Heart left ventricle (tissue), 16 donors: ENCODE measurements at places on chromosomes 13 and 19.

- H3K36me3 ChIP-seq = no peaks in the 10 kb centered on the region
- H3K27ac ChIP-seq = no peak overlapping the region
- peaks cover 97% of the 10 kb centered on the region for H3K27me3 ChIP-seq
- DNase-seq = no peak
- H3K4me3 ChIP-seq = no peak overlapping the region
These were observed 2.2 kb upstream of the ZIC5 start for GRCh38 chr13:99973808-99974185.

- H3K27ac ChIP-seq = no peak overlapping the region
- DNase-seq = no peak
- H3K36me3 ChIP-seq = no peaks in the 10 kb centered on the region
- no peaks in the 10 kb centered on the region for H3K4me1 ChIP-seq
- H3K4me3 ChIP-seq = no peak overlapping the region
These were observed 1.2 kb upstream of the KCNA7 start for GRCh38 chr19:49073514-49074378.

- no peaks in the 10 kb centered on the region for H3K27me3 ChIP-seq
- no peaks in the 10 kb centered on the region for H3K36me3 ChIP-seq
- H3K4me1 ChIP-seq = peaks cover 63% of the 10 kb centered on the region
- no peak overlapping the region for H3K4me3 ChIP-seq
- no peak for DNase-seq
These were observed 4.0 kb downstream of the BRD4 start for GRCh38 chr19:15328312-15328711.

DNA sequence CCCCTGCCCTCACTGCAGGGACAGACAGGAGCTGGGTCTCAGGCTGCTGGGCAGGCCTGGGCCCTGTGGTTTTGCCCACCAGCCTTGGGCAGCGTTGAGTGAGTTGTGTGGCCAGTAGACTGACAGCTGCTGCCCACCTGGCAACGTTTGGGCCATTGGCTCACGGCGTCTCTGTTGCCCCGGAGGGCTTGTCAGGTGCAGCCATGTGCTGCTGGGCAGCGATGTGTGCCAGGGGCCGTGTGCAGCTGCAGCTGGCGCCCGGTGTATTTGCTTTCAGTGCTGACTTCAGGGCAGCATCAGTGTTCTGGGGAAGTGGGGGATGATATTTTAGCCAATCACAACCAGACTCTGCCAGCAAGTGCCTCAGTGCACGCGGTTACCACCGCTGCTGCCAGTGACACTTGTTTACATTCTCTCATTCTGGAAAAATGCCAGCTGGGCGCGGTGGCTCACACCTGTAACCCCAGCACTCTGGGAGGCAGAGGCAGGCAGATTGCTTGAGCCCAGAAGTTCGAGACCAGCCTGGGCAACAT, 10.6 kb downstream of the FZR1 start:
- no peak overlapping the region for H3K4me3 ChIP-seq
- DNase-seq = no peak
- H3K27me3 ChIP-seq = no peaks in the 10 kb centered on the region

DNA sequence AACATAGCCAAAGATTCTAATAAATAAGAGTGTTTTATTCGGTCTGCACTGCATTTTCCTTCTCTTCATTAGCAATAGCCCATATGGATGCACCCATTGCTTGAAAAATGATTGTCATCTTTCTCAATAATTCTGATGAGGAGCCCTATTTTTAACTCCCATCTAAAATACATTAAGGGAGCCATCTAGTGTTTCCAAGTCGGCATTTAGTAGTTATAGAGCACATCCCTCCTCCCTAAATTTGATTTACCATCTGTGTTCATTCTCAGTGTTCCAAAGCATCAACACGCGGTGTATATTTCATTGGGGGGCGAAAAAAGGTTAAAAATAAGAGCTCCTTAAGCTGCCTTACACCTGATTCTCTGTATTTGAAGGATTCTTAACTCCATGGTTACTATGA, 119.2 kb upstream of the IPO5 start:
- H3K27ac ChIP-seq = no peak overlapping the region
- no peaks in the 10 kb centered on the region for H3K36me3 ChIP-seq
- H3K27me3 ChIP-seq = no peaks in the 10 kb centered on the region

- H3K27ac ChIP-seq = no peak overlapping the region
- H3K4me3 ChIP-seq = no peak overlapping the region
- H3K4me1 ChIP-seq = peaks cover 4% of the 10 kb centered on the region
- H3K36me3 ChIP-seq = peaks cover 24% of the 10 kb centered on the region
These were observed 3.3 kb upstream of the ICAM4 start for GRCh38 chr19:10283301-10284064.

DNA sequence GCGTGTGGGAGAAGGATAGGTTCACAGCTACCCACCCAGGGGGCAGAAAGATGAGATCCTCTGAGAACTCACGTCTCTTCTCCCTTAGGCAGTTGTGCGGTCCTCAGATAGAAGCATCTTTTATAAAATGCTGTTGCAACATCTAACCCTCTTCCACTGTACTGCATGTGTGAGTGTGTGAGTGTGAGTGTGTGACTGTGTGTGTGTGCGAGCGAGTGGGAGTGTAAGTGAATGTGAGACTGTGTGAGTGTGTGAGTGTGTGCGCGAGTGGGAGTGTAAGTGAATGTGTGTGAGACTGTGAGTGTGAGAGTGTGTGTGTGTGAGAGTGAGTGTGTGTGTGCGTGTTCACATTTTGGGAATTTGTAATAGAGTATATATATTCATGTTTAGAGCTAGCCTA, 55.6 kb upstream of the F7 start:
- peaks cover 7% of the 10 kb centered on the region for H3K36me3 ChIP-seq
- H3K4me3 ChIP-seq = no peak overlapping the region
- H3K27ac ChIP-seq = no peak overlapping the region

DNA sequence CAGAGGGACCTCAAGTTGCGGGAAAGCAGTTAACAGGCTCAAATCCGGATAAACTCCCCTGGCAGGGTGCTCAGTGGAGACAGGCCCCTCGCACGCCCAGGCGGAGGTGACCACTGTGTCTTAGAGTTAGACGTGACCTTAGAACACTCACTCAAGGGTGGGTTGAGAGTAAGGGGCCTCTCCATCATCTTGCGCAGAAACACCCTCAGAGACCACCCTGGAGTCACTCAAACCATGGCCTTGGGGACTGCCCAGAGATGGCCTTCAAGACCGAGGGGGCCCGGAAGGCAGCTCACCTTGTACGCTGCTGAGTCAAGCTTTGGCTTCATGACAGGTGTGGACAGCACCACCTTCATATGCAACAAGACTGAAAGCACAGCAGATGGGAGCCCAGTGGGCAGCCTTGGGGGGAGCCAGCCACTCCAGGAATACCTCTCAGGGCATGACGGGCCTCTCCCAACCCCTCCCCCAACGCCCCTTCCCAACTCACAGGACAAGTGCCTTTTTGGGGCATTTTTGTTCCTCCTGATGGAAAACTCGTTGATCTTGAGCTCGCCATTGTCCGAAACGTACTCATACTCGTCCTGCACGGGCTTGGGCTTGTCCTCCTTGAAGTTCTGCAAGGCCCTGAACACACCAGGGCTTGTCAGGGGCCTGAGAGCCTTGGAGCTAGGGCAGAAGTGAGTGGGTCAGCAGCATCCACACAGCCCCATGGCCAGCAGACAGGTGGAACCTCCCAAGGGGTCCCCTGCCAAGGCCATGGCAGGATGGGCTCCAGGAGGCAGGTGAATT, 229.2 kb downstream of the TUBA3C start:
- peak; percentile 41 for DNase-seq
- H3K4me1 ChIP-seq = no peaks in the 10 kb centered on the region
- no peaks in the 10 kb centered on the region for H3K36me3 ChIP-seq
- H3K27me3 ChIP-seq = no peaks in the 10 kb centered on the region
- H3K27ac ChIP-seq = no peak overlapping the region

DNA sequence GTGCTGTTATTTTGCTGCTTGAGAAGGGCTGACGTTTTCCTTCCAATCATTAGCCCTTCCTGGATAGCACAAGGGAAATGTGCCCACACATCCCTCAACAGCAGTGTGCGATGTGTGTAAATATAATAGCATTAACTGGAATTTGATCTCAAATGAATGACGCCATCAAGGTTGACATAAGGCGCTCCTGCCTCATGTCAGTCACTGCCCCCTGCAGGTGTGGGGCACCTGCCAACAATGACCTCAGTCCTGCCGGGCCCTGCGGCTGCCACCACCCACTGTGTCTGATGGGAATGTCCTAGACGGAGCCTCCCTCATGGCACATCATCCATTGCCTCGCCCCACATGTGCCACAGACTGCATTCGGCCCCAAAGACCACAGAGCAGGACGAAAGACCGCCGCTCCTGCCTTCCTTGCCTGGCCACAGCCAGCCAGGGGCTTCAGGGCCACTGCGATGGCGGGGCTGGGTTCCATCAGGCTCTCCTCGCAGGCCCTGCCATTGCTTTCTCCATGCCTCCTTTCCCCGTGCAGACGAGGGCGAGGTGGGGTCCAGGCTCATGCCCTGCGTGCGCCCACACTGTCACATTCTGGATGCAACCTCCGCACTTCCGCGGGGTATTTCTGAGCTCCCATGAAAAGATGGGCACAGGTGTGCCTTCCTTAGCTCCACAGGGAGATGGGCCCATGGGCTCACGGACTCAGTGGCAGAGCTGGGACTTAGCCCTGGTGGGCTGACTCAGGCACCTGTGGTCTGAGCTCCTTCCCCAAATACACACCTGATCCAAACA, 146.7 kb downstream of the SOX1 start:
- DNase-seq = no peak
- no peaks in the 10 kb centered on the region for H3K36me3 ChIP-seq
- no peaks in the 10 kb centered on the region for H3K4me1 ChIP-seq
- H3K4me3 ChIP-seq = no peak overlapping the region
- no peak overlapping the region for H3K27ac ChIP-seq

DNA sequence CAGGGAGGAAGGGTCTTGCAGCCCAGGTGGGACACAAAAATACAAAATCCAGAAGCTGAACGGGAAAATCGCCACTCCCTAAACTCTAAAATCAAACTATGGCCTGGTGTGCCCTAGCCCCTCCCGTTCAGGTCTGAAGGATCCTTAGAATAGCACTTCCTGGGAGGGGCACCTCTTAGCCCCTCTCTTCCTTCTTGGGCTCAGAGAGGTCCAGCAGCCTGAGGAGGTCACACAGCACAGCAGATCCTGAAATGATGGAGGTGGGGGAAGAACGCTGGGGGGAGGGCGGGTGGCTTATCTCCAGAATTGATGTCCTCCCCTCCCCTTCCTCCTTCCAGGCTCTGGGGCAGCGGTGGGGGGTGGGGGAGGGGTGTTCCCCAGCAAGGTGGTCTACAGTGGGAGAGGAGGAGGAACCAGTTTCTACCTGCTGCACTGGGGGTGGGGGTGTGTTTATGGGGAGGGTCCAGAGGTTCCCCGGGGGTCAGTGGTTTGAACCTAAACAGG, 1.9 kb downstream of the DIRAS1 start:
- no peak for DNase-seq
- peak overlapping the region; percentile 79 for H3K27ac ChIP-seq
- no peak overlapping the region for H3K4me3 ChIP-seq
- peaks cover 9% of the 10 kb centered on the region for H3K4me1 ChIP-seq

DNA sequence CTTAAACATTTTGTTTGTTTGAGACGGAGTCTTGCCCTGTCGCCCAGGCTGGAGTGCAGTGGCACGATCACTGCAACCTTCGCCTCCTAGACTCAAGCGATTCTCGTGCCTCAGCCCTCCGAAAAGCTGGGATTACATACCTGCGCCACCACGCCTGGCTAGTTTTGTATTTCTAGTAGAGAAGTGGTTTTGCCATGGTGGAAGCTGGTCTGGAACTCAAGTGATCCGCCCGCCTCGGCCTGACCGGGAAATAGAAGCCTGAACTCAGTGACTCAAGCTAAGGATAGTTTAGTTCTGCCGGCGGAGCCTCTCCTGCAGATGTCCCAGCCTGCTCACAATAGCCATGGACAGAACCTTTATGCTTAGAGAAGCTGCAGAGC, 53.0 kb upstream of the ZNF254 start:
- H3K27me3 ChIP-seq = no peaks in the 10 kb centered on the region
- H3K4me3 ChIP-seq = peak overlapping the region; percentile 74
- peaks cover 33% of the 10 kb centered on the region for H3K4me1 ChIP-seq
